ENCODE measurements at places on chromosomes 7 and 10.

- DNase-seq: no peak
These were observed 54.9 kb upstream of the ZMIZ2 start for GRCh38 chr7:44693641-44694313.

- DNase-seq: no peak
These were observed 180.2 kb upstream of the FZD1 start for GRCh38 chr7:91083855-91084644.

DNA sequence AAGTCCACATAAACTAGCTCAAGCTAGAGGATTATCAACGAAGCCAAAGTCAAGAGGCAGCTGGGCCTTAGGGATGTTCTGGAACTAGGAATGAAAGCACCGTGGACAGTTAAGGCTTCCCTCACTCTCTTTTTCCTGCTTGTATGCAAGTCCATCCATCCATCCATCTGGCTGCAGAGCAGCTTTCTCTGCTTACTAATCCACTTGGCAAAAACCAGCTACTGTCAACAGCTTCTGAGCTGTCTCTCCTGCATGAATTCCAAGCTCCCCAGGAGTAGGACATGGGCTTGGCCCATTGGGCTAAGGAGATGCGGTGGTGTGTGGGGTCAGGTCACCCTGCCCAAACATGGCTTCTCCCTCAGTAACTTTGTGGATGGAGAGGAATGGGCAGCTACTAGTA, 66.2 kb downstream of the NAMPT start:
- DNase-seq: no peak

DNA sequence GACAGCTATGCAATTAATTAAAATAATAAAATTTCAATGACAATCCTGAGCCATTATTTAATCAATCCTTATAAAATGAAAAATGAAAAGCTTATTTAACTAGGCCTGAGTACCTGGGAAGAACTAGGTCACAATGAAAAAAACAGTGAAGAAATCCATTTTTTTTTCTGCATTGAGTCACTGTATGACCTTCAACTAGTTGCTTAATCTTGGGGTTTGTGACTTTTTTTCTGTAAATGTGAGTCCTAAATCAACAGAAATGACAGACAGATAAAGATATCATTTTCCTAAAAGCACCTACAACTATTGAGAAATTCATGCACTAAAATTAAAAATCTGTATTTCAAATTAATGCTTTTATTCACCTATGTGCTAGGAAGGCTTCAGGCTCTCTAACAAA, 96.8 kb downstream of the TMEM26 start:
- no peak for DNase-seq

DNA sequence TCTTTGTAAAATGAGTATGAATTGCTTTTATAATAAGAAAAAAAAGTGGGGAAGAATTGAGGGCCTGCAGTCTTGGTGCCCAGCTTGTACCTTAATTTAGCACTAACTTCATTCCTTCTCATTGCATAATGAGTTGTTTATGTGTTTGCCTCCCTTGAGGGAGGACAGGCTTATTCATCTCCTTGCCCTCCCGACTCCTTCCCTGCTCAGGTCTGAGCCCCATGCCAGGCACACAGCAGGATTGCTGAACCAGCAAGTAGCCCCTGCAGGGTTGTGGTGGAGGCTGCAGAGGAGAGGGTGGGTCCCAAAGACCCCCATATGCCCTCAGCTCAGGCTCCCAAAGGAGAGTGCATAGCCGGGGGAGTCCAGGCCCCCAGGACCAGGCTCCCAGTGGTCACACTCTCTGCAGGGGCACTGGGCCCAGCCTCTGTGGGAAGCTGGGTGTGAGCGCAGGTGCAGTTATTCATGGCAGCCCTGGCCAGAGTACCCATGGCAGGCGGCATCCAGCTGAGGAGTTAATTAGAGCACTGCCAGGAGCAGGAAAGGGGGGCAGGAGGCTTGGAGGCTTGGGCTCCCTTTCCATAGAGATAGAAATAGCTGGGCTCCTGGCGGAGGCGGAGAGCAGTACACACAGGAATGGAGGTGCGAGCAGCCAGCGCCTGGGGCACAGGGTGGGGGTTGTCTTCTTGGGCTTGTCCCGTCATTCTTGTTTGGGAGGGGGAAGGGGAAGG, 28.2 kb upstream of the GOLGA7B start:
- DNase-seq: no peak

GRCh38 chr10:17415046-17415658, 39.2 kb downstream of the ST8SIA6 start:
- no peak for DNase-seq

DNA sequence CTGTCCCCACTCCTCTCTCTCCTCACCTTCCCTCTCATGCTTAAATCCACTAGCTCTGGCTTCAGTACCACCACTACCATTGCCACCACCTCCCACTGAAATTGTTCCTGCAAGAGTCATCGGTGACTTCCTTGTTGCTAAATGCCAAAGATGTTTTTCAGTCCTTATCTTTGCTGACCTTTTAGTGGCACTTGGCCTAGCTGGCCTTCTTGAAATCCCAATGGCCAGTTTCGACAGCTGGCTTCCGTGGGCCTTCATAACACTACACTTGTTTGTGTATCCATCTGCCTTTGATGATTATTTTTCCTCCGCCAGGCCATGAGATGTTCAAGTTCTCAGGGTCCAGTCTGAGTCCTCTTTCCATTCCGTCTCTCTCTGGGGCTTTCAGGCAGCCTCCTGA, 118.2 kb upstream of the NANOS1 start:
- peak; percentile 31 for DNase-seq

Measured in urothelium cell line (cell line).